NCI-H82 (cell line): ENCODE measurements at places on chromosomes 5 and 9.

GRCh38 chr9:123336449-123336848, 19.5 kb upstream of the CRB2 start:
- DNase-seq, result no peak

GRCh38 chr9:115137526-115137925, 19.6 kb upstream of the TNC start:
- DNase-seq, result no peak

DNA sequence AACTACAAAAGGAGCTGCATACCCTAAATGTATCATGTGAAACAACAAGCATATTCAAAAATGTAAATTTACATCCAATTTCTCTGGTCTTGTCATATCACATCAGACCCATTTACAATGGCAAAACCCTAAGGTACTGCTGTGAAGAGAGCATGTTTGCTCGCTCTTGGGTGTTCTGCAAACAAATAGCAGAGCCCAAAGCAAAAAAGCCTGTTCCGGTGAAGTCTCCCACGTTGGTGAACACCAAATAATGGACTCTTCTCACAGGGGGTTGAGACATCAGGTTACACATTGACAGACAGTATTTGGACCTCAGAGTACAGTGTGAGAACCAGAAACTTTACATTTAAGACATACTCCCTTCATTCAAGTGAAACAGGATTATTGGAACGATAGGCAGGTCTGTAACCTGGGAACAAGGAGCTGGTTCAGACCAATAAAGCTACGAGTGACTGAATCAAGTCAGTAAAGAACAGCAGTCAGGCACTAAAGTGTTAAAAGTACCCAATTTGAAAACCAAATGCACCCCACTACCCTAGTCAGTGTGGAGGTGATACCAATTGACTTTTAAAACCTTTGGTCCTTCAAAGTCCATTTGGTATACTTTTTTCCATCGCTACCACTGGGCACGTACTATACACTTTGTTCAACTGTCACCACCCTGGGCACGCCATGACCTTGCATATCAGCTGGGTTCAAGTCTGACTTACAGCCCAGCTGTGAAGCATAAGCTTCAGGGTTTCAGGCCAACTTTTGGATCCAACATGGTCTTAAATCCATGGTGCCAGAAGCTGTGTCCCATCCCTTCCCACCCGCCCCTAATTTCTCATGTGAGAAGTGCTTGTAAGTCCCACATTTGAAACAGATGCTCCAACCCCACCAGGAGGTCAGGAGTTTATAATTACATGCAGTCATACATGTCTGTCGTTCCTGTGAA, 36.4 kb downstream of the ETF1 start:
- no peak for DNase-seq

- no peak for DNase-seq
Observed at GRCh38 chr5:134604908-134605307, 27.7 kb downstream of the SAR1B start.

DNA sequence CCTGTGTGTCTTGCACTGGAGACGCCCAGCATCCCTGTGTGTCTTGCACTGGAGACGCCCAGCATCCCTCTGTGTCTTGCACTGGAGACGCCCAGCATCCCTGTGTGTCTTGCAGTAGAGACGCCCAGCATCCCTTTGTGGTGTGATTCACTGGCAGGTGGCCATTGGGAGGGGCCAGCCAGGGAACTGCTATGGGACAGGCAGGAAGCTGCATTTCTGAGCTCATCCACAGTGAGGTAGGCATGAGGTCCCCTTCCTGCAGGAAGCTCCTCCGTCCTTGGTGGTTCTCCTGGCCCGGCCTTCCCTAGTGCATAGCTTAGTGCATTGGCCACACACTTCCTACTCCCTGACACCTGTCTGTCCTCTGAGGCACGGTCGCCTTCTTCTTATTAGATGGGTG, 43.5 kb downstream of the IRX1 start:
- DNase-seq, result no peak

GRCh38 chr5:124902097-124902821, 155.8 kb upstream of the ZNF608 start:
- DNase-seq, result peak; percentile 4

DNA sequence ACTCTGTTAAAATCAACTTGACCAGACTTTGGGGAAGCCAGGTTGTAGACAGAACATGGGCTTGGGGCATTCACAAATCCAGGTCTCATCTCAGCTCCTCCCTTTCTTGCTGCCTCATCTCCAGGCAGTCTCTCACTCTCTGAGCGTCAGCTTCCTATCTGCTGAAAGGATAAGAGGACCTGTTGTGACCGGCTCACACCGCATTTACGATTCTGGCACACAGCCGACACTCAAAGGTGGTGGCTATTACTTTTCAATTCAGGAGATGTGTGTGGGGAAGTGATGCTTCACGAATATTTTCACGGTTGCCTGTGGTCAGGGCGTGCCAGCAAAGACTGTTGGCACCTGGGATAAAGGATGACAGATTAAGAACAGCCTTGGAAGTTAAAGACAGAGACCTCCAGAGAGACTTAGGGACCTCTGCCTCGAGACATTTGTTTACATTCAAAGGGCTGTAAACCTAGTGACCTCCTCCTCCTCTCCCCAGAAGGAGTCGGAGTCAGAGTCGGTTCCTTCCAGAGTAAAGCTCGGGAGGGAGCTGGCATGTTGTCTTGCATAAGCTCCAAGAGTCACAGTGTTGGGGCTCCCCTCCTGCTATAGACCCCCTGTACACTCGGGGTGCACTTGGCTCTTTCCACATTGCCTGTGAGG, 83.2 kb downstream of the AK8 start:
- no peak for DNase-seq

- DNase-seq, result no peak
Observed at GRCh38 chr9:119339056-119339455, 30.2 kb downstream of the BRINP1 start.

DNA sequence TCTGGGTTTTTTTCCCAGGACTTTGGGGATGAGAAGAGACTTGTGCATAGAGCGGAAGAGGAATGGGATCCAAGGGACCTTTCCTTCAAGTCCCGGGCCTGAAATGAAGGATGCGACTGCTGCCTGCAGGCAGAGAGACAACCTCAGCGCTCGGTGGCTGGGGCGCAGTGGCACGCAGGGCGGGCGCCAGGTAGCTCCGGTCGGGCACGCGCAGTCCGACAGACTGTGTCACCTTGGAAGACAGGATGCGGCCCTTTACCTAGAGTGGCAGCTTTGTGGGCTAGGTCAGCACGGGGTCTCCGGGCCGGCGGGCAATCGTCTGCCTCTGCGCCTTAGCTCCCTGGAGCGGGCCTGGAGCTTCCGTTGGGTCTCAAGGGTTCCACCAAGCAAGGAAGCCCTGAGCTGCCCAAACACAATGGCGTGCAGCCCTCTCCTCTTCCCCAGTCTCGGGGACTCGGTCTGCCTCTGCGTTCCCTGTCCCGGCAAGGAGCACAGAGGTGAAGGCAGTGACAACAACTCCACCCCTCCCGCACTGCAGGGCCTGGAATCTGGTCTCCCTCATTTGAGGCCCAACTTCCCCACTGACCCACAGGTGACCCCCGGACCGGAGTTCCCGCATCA, 6.0 kb downstream of the BARX1 start:
- no peak for DNase-seq

- peak; percentile 60 for DNase-seq
Observed at GRCh38 chr9:126534431-126535186, 79.1 kb upstream of the LMX1B start.

DNA sequence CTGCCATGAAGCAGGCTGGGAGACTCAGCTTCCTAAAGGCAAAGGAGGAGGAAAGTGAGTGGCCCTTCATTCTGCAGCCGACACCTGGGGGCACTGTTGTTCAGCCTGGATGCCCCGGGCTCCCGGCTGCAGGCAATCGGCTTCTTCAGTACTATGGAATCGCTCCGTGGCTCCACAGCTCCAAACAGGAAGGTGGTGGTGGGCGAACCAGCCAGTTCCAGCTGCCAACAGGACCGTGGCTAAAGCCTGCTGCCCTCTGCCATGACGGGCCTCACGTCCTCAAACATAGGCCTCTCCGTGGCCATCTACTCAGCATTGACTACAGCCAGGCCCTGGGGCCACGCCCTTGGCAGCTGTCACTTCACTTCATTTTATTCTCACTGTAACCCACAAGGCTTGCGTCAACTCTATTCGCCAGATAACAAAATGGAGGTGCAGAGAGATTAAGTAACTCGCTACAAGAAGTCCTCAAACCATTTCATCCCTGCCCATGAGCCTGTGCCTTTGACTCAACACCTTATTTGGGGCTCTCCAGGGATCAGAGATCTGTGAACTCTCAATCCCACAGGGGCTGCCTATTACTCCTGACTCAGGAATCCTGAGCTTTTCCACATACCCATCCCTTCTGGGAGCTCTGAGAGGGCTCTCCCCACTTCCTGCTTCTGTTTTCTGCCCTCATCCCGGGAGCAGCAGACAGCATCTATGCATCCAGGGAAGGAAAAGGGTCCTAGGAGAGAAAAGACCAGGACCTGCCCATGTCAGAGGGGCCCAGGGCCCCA, 38.0 kb downstream of the PAX5 start:
- DNase-seq, result peak; percentile 70
